ENCODE measurements at places on chromosomes 5 and 9.

DNA sequence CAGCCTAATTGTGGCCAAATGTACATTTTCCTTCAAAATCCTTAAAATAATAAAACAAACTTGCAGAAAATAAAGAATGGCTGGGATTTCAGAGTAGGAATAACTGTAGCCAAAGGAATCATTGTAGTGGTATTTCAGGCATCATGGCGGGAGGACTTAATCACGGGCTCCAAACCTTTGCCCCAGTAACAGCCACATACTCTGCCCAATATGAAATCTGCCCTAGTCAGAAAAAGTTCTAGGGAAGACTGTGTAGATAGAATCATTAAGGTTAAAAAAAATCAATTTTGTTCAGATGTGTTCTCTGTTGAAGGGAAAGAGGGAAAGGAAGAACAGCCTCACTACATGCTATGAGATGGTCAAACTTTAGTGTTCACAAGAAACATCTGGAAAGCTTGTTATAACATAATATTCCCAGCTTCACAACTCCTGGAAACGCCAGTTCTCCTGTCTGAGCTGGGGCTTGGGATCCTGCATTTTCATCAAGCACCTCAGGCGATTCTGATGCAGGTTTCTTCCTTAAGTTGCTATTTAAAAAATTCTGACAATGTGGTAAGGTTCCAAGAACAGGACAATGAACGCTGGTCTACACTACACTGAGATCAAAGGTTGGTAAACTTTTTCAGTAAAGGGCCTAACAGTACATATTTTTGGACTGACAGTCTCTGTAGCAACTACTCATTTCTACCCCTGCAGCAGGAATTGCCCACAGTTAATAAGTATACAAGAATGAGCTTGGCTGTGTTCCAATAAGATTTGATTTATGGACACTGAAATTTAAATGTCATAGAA, 87.9 kb downstream of the CEMIP2 start:
- no peak for DNase-seq

DNA sequence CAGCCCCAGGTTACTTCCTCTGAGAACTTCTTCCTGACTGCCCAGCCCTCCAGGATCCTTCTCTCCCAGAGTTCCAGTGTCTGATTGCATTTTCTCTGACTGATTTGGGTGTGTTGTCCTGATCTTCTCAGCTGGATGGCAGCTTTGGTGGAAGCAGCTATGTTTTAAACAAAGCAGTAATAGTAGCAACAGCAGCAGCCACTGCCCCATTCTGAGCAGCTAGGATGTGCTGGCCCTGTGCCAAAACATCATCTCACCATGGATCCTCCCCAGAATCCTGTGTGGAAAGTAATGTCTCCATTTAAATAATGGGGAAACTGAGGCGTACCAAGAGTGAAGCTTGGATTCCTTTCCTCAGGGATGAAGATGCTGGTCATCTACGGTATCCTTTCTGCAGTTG, 46.4 kb upstream of the PSD2 start:
- DNase-seq, result no peak

DNA sequence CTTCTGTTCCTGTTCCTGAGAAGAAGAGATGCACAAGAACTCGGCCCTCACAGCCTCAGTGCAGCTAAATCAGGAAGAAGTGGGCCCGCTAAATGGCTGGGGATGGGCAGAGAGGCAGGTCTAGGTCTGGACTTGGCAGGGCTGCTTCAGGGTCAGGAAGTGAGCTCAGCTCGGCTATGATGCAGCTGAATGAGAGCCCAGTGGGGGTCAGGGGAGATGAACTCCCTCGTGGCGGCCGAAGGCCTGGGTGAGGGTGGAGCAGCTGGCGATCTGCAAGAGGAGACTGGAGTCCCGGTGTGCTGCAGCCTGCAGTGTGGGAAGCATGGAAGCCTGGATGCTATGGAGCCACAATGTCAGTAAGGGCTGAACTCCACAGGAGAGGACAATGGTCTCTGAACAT, 466.2 kb downstream of the SPOCK1 start:
- DNase-seq, result no peak

- no peak for DNase-seq
Observed at GRCh38 chr9:109779711-109780452, at the start of gene PALM2AKAP2. Gene PALM2AKAP2 (plus strand): TSS chr9:109780198. CDS start chr9:109780489, 291 bp downstream.

GRCh38 chr5:17021602-17021932, 85.5 kb upstream of the MYO10 start:
- no peak for DNase-seq

DNA sequence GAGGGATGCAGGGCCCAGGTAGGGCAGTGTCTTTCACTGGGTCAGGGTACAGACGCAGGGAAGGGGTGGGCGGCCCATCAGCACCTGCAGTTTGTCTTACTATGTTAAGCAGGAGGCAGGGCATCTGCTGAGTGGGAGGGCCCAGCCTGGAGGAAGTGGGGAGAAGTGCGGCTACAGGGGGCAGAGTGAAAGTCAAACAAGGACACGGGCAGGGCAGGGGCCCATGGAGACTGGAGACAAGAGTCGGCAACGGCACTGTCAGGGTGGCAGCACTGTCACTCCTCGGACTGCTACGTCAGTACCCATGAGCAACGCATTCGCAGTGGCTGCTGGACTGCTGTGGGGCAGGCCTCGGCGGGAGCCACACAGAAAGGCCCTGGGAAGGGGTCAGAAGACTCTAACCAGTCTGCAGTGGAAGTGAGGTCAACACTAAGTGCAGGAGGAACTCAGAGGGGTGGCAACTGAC, 19.7 kb downstream of the CAMSAP1 start:
- peak; percentile 75 for DNase-seq

DNA sequence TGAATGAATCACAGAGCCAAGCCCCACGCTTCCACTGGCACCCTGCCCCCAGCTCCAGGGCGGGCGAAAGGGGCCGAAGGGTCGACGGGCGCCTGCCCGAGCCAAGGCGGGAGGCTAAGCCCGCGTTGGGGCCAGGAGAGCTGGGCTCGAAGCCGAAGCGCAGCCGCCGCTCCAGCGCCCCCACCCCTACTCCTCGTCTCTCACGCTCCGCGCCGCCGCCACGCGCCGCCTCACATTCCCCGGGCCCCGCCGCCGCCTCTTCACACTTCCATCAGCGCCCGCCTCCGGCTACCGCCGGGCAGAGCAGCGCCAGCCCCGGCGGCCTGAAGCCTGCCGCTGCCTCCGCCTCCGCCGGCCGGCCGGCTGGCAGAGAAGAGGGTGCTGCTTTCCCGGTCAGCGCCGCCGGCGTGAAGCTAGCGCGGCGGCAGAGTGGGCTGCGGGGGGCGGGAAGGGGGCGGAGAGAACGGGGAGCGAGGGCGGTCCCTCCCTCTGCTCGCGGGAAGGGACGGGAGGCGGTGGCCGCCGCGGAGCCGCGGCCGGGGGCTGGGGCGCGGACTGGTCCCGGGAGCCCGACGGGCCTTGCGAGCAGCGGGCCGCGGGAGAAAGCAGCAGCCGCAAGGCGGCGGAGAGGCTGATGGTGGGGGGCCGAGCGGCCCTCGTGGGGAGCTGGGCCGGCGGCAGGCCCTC, at the start of gene HOMER1:
TSS of gene HOMER1 (minus strand) at position 431 of the 687 bp plus-strand sequence. CDS start 1,360 bp downstream, outside the sequence.
- DNase-seq, result peak; percentile 28

GRCh38 chr9:35562895-35563780, 41.9 kb upstream of the TESK1 start:
- DNase-seq, result no peak

DNA sequence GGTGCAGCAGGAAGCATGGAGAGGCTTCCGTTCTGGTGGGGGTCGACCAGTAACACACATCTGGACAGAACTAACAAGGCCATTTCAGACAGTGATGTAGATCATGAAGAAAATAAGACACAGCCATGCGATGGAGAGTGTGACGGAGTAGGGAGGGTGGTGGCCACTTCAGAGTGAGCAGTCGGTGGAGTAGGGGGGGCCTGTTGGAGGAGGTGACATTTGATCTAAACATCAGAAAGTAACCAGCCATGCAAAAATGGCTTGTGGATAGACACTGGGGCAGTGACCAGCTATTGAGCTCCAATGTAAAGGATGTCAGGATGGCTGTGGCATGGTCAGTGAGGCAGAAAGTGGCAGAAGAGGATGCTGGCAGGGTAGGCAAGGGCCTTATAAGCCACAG, 65.9 kb downstream of the PPARGC1B start:
- no peak for DNase-seq

GRCh38 chr9:2210201-2210600, 195.1 kb downstream of the SMARCA2 start:
- DNase-seq, result no peak

GRCh38 chr5:131357739-131358561, 94.1 kb downstream of the CDC42SE2 start:
- no peak for DNase-seq

- DNase-seq, result no peak
Observed at GRCh38 chr5:136309932-136310598, 55.3 kb downstream of the TRPC7 start.

Measured in Jurkat, Clone E6-1 (cell line).